ENCODE measurements at places on chromosomes 6 and 20.

DNA sequence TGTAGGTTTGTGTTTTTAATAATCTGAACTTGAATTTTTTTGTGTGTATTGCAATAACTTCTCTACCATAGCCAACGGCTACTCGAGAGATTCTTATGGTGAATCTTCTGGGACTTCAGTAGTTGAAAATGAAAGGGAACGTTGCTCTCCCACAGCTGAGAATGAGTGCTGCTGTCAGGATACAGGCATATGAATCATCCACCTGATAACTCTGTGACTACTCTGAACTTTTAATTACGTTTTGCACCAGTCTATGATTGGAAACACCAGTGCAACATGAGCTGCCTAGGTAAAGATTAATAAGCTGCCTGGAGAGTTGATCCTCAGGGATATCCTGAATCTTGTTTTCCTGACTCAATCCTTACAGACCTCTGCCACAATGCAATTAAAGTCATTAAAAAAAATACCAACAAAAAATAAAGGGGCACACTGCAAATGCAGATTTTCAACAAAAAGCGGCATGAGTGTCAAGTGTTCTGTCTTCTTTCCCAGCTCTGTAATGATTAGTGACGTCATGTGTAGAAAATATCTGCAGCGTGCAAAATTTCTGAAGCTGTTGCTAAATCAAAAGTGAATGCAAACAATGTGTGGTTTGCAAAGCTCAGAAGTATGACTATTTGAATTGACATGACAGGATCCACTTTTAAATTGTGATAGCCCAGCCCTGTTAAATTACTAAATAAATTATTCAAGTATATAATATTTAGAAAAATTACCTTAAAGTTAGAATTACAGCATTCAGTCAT is 432.2 kb downstream of the HTR1B start:
- DNase-seq = no peak

DNA sequence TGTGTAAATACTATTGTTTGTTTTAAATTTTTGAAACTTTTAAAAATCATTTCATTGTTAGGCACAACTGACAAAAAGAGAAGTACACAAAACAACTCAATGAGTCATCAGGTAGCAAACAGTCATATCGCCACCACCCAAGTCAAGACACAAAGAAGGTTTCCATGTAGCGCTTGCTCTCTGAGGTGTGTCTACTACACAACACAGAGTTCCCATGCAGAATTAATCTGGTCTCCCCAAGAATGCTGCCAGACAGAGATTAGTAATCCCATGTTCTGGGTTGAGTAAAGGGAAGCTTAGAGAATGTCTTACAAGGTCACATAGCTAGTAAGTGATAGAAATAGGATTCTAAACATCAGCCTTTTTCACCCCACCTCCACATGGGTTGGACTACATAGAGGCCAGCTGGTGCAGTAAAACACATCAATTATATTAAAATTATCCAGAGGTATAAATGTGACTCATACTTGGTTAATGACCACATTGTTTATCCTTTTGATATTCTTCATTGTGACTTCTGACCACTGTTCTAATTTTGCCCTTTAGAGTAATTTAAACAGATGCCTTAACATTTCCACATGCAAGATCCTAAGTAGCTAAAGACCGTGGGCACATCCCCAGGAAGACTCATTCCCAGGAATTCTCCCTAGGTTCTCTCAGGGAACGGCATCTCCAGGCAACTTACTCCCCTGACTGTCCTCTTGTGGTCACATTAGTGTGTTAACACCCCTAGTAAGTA is 413.5 kb downstream of the PRKN start:
- DNase-seq = no peak

DNA sequence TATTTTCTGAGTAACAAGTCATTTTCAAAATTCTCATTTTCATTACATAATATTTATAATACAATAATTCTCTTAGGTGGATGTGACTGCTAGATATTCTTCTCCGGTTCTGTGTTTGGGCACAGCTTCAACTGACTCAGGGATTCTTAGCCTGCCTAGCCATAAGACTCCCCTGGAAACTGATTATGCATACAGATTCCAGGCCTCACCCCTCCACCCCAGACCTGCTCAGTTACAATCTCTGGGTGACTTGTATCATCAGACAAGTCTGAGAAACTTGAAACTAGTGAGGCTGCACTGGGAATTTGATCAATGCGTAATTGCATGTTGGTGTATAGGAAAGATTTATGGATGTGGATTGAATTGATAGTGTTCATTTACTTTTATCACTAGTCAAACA is 25.4 kb downstream of the FLRT3 start:
- DNase-seq = no peak

- DNase-seq = no peak
Observed at GRCh38 chr20:53104884-53105283, 132.7 kb downstream of the TSHZ2 start.

GRCh38 chr6:126531840-126532239 is 191.9 kb downstream of the CENPW start:
- DNase-seq = no peak

DNA sequence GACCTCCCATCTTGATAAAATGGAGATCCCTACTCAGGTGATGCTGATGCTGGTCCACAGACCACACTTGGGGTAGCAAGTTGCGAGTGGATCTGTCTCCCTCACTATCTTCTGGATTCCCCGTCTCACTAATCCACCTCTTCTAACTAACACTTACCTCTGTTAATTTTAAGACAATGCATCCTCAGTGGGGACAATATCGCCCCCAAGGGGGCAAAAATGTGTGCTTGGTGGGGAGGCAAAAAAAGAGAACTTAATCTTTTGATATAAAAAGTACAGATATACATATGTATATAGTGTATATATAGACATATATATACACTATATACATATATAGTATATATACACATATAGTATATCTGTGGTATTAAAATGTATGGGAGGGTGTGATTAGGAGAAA is 4.3 kb downstream of the LRFN2 start:
- no peak for DNase-seq

- no peak for DNase-seq
Observed at GRCh38 chr6:53809691-53810090, 14.9 kb downstream of the LRRC1 start.

- no peak for DNase-seq
Observed at GRCh38 chr6:3427687-3428085, 29.2 kb downstream of the SLC22A23 start.

GRCh38 chr6:36418558-36418957 is 24.1 kb downstream of the PXT1 start:
- no peak for DNase-seq

DNA sequence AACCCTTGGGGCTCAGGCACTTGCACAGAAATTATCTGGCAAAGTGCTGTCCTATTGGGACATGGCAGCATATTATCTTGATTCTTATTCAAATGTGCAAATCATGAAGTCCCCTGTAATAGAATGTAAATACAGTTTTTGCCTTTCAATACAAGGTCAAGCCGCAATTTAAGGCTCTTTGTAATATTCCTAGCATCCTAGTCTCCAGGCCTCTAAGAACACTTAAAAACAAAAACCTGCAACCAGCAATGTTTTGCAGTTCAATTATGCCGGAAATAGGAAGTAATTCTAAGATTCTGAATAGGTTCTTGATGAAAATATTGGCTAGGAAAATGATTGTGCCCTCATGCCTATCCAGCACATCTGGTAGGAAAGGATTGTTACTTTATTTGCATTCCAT is 197.2 kb upstream of the IRAK1BP1 start:
- no peak for DNase-seq

DNA sequence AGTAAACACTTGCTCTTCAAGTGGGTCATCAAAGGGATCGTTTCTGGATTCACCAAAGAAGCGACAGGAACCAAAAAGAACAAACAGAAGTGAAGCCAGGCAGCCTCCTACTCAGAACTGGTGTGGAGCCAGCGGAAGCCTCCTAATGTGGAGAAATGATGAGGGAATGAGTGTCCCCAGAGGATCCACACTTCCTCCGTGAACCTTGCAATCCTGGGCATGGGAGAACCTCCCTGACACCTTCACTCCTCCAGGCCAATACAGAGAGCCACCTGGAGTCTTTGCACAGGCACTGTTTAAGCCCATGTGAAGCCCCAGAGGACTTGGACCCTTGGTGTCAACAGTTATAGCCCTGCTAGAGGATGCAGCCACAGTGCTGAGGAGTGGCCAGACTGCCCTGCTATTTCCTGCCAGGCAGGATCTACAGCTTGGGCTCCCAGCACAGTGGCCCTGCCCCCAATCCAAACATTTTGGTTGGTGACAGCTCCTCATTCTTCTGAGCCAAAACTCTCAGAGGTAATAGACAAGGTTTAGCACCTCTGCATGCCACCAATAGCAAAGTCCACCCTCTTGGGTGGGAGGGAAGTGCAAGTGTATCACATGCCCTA is 23.2 kb upstream of the SERINC1 start:
- DNase-seq = no peak
